ENCODE measurements at places on chromosomes 5 and 9.

GRCh38 chr5:53425687-53426511, 54.5 kb upstream of the FST start:
- DNase-seq = no peak

DNA sequence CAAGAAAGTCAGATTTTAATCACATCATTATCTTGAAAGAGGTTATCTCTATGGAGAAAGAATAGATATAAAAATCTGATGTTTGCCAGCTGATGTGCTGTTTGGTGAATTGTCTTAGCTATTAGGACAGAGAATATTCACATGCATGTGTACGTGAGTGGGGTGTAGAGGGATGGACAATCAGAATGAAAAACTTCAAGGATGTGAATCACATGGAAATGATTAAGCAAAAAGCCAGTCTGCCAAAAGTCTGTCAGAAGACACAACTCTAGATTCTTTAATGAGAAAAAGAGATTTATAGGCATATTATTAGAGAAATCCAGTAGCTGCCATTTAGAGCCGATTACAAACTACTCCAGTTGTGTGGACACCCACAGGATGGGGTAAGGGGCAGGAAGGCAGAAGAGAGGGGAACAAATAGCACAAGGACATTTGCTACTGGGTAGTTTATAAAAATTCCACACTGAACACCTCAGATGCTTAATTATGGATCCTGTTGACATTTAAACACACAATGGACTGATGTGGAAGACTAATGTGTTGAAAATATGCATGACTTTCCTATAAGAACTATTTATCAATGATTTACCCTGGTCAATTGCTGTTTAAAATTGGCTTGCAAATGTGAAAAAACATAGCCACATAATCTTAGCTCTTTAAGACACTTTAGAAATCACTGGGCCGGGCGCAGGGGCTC, 127.4 kb downstream of the PTTG1 start:
- DNase-seq = no peak

DNA sequence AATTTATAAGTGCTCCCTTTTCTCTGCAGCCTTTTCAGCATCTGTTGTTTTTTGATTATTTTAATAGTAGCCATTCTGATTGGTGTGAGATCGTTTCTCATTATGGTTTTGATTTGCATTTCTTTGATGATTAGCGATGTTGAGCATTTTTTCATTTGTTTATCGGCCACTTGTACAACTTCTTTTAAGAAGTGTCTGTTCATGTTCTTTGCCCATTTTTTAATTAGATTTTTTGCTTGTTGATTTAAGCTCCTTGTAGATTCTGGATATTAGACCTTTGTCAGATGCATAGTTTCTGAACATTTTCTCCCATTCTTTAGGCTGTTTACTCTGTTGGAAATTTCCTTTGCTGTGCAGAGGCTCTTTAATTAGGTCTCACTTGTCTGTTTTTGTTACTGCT, 46.3 kb downstream of the FYB1 start:
- no peak for DNase-seq

DNA sequence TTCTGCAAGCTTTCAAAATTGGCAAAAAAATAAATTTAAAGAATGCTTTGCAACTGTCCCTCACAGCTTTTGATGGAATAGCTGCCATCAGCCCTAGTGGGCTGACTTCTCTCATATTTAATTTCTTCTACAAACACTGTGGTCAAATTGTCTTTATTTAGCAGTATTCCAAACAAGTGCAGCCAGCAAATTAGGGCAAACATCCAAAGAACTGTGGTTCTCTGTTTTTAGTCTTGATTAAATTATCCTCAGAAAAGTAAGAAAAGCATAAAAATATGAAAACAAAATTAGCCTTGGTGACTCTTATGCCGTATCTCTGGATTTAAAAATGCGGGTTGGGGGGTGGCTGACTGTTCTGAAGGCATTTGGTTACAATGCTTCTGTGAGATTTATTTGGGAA, 95.8 kb upstream of the RETREG1 start:
- no peak for DNase-seq

GRCh38 chr5:51392689-51393199, 9.5 kb downstream of the ISL1 start:
- DNase-seq = no peak

DNA sequence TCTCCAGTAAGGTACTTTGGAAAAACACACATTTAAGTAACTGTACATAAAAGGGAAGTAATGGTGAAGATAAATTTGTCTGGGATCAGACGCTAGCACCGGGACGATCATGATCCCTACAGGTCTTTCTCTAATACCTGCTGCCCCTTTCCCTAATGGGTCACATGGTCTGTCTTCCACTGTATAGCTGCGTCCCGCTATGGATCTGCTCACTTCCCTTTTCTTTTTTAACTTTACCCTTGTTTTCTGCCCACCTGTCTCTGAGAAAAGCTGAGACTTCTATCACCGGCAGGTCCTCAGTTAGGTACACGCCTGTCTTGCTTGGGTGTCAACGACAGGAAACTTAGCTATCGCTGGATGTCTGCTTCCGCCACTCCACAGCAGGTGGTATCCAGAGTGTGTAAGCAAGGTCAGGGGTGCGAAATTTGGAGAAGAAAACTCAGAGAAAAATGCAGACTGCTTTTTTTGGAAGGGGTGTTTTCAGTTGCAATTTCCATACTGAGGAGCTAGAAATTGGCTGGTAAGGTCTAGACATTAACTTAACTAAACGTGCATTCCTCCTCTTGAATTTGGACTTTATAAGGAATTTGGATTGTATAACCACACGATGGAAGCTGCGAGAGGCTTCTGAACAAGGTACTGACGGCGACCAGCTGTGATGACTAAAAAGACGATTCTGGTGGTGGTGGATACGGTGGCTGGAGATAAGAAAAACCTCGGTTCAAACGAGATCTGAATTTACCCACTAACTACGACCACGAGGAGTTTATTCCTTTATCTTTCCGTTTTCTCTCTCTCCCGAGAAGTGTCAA, 1.1 kb upstream of the ICE1 start:
- no peak for DNase-seq

DNA sequence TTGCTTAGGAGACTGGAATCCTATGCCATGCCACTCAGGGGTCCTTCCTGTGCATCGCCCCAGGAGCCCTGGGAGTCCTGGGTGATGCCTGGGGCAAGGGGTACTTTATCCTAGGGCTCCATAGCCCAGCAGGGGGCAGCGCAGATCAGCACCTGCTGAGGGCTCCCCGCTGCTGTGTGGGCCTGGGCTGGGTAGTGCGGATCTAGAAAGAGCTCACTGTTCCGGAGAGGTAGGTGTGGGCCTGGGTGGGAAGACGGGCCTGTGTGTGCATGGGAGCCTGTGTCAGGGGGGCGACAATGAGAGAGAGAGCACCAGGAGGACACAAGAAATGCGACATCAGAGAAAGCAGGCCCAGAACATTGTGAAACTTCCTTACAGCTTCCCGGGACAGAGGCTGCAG, 11.4 kb upstream of the DAB2IP start:
- DNase-seq = no peak

DNA sequence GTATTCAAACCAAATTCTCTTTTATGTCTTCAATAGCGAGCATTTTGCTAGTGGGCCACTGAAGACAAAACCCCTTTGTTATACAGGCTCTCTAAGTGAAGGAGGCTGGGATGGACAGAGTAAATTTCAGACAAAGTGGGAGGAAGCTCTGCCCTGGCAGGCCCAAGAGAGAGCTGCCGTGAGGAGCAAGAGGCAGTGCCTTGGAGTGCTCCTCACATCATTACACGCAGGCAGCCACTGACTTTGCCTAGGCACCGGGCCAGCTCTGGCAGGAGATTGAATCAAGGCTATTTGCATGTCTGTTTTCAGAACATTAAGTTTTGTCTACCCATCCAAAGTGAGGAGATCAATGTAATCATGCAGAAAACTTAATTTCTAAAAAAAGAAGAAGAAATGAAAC, 167.7 kb downstream of the CCDC192 start:
- no peak for DNase-seq

DNA sequence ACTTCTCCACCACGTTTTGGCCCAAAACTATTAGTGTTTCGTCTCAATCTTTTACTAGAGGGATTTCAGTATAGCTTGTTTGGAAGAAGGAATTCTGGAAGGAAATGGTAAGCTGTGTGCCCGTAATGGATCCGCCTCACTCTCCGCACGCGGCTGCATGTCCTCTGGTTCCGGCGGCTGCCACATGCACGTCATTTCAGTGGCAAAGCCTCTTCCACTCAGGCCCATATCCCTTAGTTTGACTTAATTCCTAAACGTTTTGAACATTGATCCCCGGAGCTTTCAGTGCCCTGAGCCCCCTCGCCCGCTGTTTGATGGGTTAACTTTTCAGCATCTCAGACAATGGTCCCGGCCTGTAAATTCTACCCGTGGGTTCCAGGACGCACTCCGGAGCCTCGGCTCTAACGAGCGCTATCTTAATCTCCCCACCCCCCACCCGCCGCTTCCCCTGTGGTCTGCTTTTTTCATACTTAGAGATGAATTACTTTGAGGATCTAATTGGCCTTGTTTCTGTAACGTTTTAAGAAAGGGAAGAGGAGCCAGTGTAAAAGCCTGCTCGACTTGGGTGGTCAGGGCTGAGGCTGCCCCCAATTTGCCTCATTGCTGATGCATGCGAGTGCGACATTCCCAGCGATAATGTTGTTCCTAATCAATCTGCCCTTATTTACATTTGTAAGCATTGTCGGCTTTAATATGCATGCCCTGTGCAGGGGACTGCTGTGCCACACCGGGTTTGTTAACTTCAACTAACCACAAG, 4.6 kb downstream of the PTCH1 start:
- no peak for DNase-seq

DNA sequence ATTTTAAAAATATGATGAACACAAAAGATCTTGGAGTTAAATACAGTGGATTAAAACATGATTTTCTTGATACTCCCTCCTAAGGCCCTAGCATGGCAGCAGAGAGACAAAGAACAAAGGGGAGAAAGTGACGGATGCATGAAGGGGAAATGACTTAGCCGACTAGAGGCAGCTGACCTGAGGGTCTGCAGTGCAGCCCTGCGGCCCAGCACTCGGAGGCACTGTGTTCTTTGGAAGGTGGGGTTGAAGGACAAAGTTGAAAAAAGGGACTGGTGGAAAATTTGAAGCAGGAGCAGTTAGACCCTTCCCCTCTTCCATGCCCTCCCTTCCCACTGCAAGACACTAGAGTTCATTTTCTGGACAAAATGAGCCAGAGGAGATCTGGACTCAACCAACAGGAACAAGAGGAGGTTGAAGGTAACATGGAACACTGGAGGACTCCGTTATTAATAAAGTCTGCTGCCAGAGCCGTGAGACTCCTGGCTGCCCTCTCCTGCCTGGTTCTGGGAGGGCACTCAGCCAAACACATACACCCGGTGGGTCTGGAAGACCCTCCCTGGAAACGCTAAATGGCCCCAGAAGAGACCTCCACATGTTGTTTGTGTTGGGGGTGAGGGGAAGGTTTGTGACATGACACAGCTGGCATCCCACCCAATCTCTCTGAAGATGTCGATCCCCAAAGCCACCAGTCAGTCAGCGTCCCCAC, 98.1 kb downstream of the JMY start:
- no peak for DNase-seq

GRCh38 chr5:119028575-119028974, 40.2 kb upstream of the DTWD2 start:
- no peak for DNase-seq

DNA sequence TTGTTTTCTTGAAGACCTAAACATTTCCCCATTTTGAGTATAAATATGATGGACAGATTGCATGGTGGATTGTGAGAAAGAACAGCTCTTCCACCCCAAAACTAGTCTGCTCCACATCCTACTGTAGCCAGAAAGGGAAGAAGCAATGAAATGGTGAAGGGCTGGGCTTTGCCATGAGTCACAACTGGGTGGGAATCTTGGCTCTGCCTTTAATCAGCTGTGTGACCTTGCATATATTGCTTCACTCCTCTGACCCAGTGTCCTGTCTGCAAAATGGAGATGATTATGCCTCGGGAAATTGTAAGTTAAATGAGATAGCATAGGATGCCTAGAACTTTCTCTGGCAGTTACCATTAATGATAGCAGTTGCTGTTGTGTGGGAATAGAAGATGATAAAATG, 101.9 kb downstream of the PDE8B start:
- DNase-seq = no peak

DNA sequence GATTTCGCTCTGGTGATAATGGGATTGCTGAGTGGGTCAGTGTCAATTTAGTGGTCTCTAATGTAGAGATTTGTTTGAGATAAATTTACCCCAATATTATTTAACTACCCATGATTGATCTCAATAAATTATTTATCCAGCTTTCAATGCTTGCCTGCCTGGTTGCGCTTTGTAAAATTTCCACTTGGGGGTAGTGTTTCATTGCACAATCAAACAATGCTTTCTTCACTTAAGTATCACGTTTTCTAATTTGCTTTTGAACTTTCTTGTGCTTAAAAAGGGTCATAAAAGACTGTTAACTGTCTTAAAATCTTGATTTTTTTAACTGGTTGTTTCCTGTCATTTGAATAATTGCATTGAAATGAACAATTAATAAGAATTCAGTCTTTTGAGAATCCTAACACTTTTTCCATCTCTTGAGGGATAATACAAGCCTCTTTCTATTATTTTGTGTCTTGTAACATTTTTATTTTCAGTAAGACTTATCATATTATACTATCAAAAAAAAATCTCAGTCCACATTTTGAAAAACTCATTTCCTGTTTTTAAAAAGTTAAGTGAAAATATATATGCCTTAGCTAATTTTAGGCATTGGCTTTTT, 18.7 kb downstream of the HSD17B4 start:
- no peak for DNase-seq

DNA sequence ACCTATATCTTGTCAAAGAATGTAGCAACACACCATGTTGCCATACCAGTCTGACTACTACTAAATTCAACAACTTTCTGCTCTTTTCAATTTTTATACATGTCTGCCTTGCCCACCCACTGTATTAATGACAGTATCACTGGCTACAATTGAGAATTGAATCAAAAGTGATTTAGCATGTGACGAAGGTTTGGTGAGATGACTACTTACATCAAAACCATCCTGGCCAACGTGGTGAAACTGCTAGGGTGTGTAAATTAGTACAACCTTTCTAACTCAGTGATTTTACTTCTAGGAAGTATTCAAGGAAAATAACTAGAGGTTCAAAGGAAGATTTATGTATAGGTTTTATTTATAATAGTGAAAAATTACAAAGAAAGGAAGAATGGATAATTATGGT, 109.8 kb downstream of the UNC13B start:
- DNase-seq = no peak

DNA sequence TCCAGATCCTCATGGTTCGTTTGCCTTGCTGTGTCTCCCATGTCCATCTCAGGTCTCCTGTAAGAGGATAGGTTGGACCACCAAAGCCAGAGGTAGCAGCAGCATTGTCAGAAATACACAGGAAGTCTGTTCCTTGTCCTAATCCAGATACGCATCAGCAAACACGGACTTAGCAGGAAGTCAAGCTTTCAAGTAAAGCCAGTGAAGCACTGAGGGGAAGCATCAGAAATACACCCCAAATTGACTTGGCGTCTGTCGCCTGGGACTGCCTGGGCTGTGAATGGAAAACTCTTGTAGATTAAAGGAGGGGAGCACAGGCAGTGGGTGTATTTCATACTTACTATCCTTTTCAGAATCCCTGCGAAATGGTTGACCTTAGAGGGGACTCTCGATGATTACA, 171.3 kb downstream of the PSAT1 start:
- DNase-seq = no peak
